NCI-H187 treated with DMSO at 0.1 percent for 48 hours (cell line): ENCODE measurements at places on chromosomes 16 and 17.
A peak's percentile ranks its signal among the peaks of the same experiment; 100 is the strongest.

GRCh38 chr17:75749545-75750389, 15.2 kb downstream of the GALK1 start:
- DNase-seq, result no peak

- no peak for DNase-seq
Measured at GRCh38 chr17:43212641-43213490, 1.2 kb downstream of the TMEM106A start.

- DNase-seq, result no peak
Measured at GRCh38 chr16:78081341-78081740, 18.1 kb upstream of the WWOX start.

DNA sequence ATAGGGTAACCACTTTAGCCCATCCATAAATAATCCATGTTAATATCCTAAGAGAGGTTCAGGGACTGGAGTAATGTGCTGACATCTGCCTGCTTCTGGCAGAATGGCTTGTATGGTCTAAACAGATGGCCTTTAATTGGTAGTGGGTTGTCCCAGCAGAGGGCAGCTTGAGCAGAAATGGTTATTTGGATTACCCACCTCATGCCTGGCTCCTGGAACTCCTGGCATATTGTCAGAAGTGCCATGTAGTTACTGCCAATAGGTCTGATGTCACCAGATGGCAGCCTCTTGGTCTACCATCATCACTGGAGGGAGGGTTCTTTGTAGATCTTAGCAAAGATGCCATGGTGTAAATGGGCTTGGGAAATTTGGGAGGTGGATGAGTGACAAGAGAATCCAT, 157.5 kb upstream of the SOX9 start:
- DNase-seq, result no peak

DNA sequence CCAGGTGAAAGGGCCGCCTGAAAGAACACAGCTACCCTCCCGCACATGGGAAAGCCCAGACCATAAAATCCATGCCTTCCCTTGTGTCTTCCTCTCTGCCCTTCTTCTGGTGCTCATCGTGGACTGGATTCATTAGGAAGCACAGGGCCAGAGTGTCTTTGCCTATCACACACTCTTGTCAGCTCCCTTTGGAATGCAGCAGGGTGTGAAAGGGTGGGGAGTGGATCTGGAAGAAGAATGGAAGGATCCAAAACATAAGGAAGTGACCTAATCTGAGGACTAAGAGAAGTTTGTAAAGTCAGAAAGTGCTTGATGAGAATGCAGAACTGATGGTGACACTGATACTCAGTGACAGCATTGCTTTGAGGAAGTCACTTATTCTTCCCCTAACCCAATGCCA, 1147.3 kb upstream of the GOT2 start:
- DNase-seq, result no peak

DNA sequence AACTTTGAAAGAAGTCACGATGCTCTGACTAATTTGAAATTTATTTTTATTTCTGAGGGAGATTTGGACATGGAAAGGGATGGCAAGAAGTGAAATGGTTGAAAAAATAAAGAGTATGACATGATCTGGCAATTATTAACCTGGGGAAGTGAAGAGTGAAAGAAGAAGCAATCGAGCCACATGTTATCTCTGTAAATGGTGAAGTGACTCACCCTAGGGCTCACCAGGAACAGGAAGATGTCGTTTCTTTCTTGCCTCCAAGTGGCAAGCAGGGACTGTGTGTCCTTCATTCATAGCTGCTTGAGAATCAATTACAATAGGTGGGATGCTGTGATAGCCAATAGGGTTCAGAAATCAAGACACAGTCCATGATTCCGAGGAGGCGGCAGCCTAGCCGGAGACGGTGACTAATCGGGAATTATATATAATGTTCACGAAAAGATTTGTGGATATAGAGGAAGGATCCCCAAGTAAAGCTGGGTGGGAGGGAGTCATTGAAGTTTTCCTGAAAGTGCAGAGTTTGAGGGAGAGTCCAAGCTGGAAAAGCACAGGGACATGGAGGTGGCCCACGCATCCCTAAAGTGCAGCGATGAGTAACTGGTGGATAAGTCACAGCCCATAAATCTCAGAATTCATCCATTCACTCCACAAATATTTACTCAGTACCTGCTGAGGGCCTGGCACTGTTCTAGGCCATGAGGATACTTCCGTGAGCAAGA, 18.2 kb upstream of the KRT20 start:
- peak; percentile 2 for DNase-seq

DNA sequence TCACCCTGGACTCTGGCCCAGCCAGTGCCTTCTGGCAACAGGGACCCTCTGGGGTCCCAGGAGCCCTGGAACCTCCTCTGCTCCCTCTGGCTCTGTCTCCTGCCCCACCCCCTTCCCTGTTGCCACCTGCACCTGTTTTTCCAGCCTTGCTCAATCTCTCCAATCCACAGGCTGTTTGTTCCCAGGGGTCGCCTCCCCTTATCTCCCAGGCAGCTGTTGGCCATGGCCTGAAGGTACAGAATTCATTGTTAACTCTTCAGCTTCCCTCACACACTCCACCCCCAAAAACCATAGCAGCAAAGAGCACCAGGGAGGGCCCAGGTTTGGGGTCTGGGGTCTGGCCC, 39.3 kb upstream of the TOB1 start:
- no peak for DNase-seq

DNA sequence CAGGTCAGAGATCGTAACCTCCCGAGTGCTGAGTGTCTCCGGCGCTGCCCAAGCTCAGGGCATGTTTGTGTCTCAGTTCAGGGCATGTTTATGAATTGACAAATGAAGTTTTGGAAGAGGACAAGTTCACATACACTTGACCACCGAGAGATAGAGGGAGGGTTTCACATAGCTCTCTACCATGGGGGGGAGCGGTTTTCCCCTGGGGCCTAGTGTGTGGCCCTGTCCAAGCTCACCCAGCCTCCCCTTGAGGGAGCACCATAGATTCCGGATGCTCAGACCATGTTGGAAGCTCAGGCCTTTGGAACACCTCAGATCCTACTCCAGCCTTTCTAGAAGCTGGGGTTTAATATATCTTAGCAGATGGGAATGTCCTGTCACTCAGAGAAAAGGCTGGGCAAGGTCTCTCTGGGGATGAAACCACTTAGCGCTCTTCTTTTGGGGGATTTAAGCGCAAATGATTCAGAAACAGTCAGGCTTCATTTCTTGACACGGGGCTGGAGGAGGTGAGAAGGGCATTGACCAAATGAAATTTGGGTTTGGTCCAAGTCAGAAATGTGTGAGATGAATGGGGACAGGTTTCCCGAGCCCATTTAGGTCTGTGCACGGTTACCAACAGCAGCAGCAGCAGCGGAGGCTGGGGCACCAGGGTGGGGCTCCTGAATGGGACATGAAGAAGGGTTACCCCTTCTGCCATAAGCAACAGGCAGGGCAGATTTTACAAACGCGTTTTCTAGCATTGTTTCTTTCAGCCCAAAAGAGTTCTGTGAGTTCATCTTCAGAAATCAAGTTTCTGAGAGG, 96.6 kb downstream of the METRNL start:
- no peak for DNase-seq

GRCh38 chr17:60495260-60495659, 30.8 kb downstream of the APPBP2 start:
- DNase-seq, result no peak

DNA sequence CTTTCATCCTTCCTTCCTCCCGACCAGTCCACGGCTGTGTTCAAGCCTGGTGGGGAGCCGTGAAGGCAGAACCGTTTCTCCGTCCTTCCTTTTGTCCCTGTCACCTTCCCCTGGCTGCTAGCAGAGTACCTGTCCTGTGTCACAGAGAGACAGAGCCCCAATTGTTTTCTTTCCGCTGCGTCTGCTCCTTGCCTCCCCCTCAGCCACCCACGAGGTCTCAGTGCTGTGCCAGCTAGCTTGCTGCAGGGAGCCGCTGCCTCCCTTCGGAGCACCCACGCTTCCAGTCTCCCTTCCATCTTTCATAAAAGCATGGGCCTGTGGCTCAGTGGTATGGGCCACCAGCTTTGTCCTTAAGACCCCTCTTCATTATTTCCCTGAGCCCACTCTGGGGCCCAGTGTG, 62.2 kb downstream of the MPRIP start:
- no peak for DNase-seq

DNA sequence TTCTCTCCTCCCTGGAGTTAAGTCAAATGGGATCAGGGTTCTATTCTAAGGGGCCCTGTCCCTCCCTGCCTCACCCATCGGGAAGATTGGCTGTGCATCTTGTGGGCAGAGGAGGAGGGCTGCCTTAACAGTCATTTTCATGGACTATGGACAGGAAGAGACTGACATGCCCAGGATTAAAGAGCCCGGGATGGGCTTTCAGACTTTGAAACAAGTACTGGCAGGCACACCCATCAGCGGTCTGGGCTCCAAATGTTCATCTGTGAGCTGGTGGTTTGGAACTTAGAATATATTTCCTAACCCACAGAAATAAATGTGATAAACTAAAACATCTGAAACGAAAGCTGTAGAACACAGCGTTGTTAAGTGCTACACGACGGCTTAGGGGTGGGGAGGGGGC, 6.5 kb downstream of the SLC6A4 start:
- no peak for DNase-seq

GRCh38 chr16:89407925-89408300, 82.4 kb downstream of the ANKRD11 start:
- no peak for DNase-seq

- no peak for DNase-seq
Measured at GRCh38 chr17:36657763-36658490, 56.5 kb downstream of the MRM1 start.

DNA sequence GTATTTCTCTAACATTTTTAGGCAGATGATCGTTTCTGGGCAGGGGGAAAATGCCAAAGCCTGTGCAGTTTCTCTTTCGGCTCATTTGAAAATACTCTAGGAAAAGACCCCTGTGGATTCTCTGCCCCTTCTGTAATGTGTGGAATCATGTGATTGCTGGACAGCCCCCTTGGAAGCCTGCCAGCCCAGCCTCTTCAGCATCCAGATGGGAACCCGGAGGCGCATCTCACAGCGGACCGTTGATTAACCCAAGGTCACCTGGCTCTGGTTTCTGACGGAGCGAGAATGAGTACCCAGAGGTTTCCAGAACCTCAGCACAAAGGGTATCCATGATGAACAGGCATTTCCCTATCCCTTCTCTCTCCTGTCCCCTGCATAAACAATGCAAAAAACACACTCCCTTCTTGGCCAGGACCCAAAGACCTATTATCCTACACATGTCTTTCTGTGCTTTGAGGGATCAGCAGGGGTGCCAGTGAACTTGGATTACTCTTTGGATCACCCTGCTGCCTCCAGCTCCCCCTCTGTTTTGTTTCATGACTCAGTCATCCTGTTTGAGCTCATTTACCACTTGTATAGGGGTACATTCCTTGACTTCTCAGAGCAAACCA, 957.1 kb upstream of the RBFOX1 start:
- DNase-seq, result no peak

DNA sequence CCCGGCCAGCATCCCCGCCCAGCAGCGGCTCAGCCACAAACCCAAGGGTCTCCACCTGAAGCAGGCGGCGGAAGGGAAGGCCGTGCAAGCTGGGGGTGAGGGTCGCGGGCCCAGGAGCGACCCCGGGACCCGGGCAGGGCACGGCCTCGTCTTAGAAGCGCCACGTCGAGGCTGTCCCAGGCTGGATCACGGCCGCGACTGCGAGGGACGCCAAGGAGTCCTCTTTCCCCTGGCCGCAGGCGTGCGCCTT, 538 bp upstream of the CCNF start:
- no peak for DNase-seq

DNA sequence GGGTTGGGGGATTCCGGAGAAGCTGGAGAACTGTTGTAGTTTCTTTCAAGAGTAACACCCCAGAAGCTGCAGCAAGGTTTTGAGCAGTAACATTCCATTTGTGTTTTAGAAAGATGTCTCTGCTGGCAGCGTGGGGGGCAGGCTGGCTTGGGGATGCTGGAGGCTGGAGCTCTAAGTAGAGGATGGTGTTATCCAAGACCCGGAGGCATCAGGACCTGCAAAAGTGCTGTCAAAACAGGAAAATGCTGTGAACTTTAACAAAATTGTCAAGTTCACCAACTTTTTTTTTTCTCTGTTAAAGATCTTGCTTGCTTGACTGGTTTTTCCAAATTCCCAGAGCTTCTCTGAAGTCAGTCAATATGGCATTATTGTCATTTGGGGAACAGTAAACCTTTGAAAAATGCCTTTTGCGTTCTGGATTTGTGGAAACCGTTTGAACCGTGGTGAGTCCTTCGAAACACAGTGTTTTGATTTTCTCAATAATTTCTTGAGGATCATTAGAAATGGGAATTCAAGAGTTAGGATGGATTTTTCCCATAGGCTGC, 189.6 kb upstream of the NLRP1 start:
- no peak for DNase-seq

DNA sequence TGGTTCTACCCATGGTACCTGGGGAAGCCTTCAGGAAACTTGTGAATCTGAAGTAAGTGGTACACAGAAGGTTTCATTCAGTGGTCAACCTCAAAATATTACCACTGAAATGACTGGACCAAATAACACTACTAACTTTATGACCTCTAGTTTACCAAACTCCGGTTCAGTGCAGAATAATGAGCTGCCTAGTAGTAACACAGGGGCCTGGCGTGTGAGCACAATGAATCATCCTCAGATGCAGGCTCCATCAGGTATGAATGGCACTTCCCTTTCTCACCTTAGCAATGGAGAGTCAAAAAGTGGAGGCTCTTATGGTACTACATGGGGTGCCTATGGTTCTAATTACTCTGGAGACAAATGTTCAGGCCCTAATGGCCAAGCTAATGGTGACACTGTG, 55.9 kb upstream of the SLC5A11 start:
- DNase-seq, result no peak

GRCh38 chr17:9729034-9729650, 62.2 kb downstream of the DHRS7C start:
- no peak for DNase-seq

DNA sequence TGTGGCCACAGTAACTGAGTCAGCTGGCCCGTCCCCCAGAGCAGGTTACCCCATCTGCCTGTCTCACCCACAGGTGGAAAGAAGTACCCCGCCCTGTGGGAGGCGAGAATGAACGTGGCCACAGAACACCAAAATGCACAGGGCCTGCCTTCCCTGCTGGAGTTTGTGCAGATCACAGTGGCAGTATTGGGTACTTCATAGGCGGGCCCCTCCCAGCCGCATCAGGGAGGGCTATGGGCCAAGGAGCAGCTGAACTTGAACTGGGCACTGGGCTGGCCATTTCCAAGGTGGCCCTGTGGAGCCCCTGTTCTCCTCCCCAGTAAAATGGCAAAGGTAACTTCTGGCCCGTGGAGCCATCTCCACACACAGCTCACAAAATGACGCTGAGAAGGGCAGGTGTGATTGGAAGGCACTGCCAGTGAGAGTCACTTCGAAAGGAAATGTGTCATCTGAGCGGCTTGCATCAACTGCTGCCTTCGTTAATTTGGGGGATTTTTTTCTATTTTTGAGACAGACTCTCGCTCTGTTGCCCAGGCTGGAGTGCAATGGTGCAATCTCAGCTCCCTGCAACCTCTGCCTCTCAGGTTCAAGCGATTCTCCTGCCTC, 162.9 kb downstream of the ENGASE start:
- DNase-seq, result no peak

DNA sequence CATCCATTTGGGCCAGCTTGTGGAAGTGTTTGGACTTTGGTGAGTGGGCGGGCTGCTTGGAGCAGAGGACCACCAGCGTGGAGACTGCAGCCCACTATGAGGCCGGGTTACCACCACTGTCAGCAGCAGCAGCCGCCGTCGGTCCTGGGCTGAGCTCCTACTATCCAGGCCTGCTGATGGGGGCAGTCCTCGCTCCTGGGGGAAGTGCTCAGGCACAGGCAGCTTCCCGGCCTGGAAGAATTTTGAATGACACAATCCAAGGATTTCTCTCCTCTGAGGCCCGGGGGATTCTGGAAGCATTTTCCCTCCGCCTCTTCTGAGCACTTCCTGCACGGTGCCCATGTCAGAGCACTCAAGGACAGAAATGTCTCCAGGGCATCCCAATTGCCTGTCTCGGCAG, 5.3 kb upstream of the NOD2 start:
- no peak for DNase-seq

- DNase-seq, result no peak
Measured at GRCh38 chr17:79093270-79093669, 18.6 kb downstream of the ENGASE start.
